ENCODE measurements at places on chromosomes 4 and X. TPM values are rescaled to one million over a fixed set of nuclear protein-coding genes. Genes with fewer than 3 reads are reported as not detected.
A peak's percentile ranks its signal among the peaks of the same experiment; 100 is the strongest.

- H3K4me3 ChIP-seq = no peak overlapping the region
- H3K36me3 ChIP-seq = no peaks in the 10 kb centered on the region
- no peak for DNase-seq
- H3K27ac ChIP-seq = no peak overlapping the region
Measured at GRCh38 chrX:30568136-30568535, 9.4 kb downstream of the TASL start.

DNA sequence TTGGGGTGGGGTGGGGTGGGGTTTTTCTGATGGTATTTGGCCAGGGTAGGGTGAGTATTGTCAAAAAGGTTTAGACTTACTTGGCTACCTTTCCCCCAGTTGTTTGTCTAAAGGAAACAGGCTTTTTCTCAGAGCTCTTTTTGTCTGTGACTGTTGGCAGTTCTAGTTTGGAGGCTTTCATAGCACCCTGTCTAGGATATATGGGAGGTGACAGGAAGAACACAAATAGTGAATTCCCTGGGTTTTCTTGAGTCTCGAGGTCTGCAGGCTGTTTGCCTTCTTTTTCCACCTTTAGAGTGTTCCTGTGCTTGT, 13.5 kb downstream of the RPS6KA3 start:
- no peak overlapping the region for H3K4me3 ChIP-seq
- H3K27me3 ChIP-seq = no peaks in the 10 kb centered on the region
- H3K27ac ChIP-seq = no peak overlapping the region
- H3K4me1 ChIP-seq = no peaks in the 10 kb centered on the region
- H3K36me3 ChIP-seq = no peaks in the 10 kb centered on the region

GRCh38 chr4:44446801-44447562, 1.6 kb downstream of the KCTD8 start:
- H3K36me3 ChIP-seq = no peaks in the 10 kb centered on the region
- no peak overlapping the region for H3K27ac ChIP-seq
- peaks cover 32% of the 10 kb centered on the region for H3K27me3 ChIP-seq
- H3K4me3 ChIP-seq = no peak overlapping the region
- H3K4me1 ChIP-seq = peaks cover 9% of the 10 kb centered on the region
- DNase-seq = peak; percentile 3

GRCh38 chr4:121791481-121791880, 9.6 kb upstream of the EXOSC9 start:
- no peaks in the 10 kb centered on the region for H3K36me3 ChIP-seq
- H3K4me3 ChIP-seq = no peak overlapping the region
- no peak for DNase-seq
- peaks cover 49% of the 10 kb centered on the region for H3K4me1 ChIP-seq
- H3K27ac ChIP-seq = peak overlapping the region; percentile 86

DNA sequence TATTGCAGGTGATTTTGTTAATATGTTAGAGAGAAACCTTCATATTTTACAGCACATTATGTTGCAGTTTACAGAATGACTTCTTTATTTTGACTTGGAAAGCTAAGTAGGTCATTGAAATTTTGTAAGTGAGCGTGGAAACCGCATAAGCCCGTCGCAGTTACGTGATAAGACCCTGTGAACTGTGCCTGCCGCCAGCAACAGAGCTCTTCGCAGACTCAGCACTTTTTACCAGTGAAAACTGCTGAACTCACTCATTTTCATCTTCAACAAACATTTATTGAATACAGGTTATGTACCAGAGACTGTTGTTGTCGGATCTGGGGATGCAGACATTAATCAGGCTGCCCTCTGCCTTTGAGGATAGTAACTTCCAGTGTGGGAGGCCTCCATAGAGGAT, 355.7 kb downstream of the HS3ST1 start:
- H3K4me1 ChIP-seq = no peaks in the 10 kb centered on the region
- H3K36me3 ChIP-seq = no peaks in the 10 kb centered on the region
- no peaks in the 10 kb centered on the region for H3K27me3 ChIP-seq
- DNase-seq = no peak

DNA sequence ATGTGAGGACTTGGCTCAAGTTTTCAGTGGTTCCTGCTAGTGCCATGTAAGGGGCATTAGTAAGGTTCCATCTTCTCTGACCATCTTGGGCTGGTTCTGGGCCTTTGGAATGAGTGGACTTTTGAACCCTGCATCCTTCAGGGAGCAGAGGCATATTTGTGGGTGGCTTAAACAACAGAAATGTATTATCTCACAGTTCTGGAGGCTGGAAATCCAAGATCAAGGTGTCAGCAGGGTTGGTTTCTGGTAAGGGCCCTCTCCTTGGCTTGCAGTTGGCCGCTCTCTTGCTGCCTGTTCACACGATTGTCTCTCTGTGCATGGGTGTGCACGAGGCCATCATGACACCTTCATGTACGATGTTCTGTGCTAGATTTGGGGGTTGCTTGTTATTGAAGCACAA, 21.3 kb downstream of the CCKAR start:
- no peaks in the 10 kb centered on the region for H3K36me3 ChIP-seq
- DNase-seq = no peak
- H3K4me3 ChIP-seq = no peak overlapping the region
- no peaks in the 10 kb centered on the region for H3K27me3 ChIP-seq
- H3K4me1 ChIP-seq = no peaks in the 10 kb centered on the region

GRCh38 chr4:27357283-27357682, 496.6 kb downstream of the STIM2 start:
- H3K27ac ChIP-seq = no peak overlapping the region
- no peaks in the 10 kb centered on the region for H3K36me3 ChIP-seq
- no peak overlapping the region for H3K4me3 ChIP-seq
- 0 out of 2 replicates have a peak, but pooled peaks cover 4% of the 10 kb centered on the region for H3K27me3 ChIP-seq

GRCh38 chr4:118076958-118077766, 42.9 kb downstream of the NDST3 start:
- H3K36me3 ChIP-seq = no peaks in the 10 kb centered on the region
- no peaks in the 10 kb centered on the region for H3K4me1 ChIP-seq
- no peak overlapping the region for H3K4me3 ChIP-seq
- peak; percentile 24 for DNase-seq

GRCh38 chrX:38820751-38821150, 19.5 kb downstream of the MID1IP1 start:
- H3K36me3 ChIP-seq = no peaks in the 10 kb centered on the region
- no peak for DNase-seq
- H3K27ac ChIP-seq = no peak overlapping the region
- H3K4me3 ChIP-seq = no peak overlapping the region

DNA sequence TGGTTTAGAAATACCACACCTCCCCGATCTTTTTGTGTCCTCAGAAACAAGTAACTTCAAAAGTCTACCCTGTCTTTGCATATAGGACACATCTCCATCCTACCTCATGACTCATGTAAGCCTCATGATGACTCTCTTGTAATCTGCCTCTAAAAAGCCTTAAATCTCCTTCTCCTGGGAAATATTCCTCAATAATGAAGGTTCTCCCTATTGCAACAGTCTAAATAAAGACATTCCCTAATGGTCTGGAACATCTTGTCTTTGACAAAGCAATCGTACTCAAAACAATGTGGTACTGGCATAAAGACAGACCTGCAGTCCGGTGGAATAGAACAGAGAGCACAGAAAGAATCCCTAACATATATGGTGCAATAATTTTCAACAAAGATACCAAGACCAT, 257.7 kb downstream of the OPHN1 start:
- H3K4me3 ChIP-seq = no peak overlapping the region
- H3K4me1 ChIP-seq = no peaks in the 10 kb centered on the region
- no peak for DNase-seq
- no peak overlapping the region for H3K27ac ChIP-seq
- H3K27me3 ChIP-seq = no peaks in the 10 kb centered on the region

DNA sequence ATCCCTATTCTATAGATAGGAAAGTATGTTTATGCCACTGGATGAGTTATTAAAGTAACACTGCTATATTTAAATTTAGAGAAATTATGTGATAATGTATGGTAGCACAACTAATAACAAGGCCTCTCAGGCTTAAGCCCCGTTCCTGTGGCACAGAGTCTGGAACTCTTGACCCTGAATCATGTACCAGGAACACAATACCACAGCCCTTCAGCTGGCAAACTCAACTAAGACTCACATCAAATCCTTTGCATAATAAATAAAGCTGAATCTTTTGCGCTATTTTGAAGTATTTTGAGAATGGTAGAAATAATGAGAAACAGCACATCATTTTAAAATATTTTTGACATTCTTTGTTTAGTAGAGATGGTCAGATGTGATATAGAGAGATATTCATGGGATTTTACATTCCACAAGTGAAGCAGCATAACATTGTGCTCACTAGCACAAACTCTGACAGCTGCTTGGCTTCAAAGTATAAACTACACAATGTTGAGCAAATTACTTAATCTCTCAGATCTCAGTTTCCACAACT, 478.4 kb upstream of the FAM241A start:
- H3K36me3 ChIP-seq = no peaks in the 10 kb centered on the region
- no peak overlapping the region for H3K4me3 ChIP-seq
- no peak for DNase-seq
- no peak overlapping the region for H3K27ac ChIP-seq

- no peak overlapping the region for H3K4me3 ChIP-seq
- no peaks in the 10 kb centered on the region for H3K36me3 ChIP-seq
- H3K4me1 ChIP-seq = no peaks in the 10 kb centered on the region
Measured at GRCh38 chrX:132676561-132677186, 187.8 kb upstream of the MBNL3 start.

GRCh38 chr4:114558446-114559020, 40.1 kb upstream of the UGT8 start:
- DNase-seq = no peak
- no peaks in the 10 kb centered on the region for H3K36me3 ChIP-seq
- H3K27me3 ChIP-seq = no peaks in the 10 kb centered on the region
- H3K4me1 ChIP-seq = no peaks in the 10 kb centered on the region

DNA sequence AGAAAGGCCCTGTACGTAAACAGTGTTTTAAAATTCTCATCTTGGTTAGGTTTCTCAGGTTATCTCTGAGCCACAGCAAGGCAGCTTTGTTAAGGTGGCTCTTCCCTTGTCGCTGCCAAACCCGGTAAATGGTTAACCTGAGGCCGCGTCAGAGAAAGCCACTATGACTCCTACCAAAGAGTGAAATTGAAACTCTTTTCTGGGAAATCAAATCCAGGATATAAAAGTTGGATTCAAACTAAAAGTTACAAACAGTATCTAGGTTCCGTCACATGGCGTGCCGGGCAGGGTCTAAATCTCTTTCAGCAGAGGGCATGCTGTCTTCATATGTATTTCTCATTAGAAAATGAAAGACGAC, 433 bp downstream of the MMAA start:
- peak overlapping the region; percentile 90 for H3K27ac ChIP-seq
- no peaks in the 10 kb centered on the region for H3K36me3 ChIP-seq
- peaks cover 9% of the 10 kb centered on the region for H3K4me1 ChIP-seq
- no peaks in the 10 kb centered on the region for H3K27me3 ChIP-seq
- peak overlapping the region; percentile 93 for H3K4me3 ChIP-seq
- peak; percentile 29 for DNase-seq

DNA sequence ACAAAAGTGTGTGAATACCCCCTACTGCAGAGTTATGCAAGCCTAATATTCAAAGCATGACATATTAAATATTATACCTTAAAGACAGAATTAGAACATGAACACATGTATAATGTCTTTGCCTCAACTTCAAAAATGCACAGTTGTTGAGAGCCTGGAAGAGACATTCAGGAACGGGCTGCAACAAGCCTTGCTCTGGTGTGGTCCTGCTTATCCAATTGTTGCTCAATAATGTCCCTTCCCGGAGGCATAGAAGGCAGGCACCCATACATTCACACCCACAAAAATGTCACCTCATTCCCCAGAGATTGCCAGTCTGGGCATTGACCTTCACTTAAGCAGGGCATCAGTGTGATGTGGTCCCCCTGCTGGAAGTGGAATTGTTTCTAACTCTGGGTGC, 238.8 kb downstream of the CBR4 start:
- no peak for DNase-seq
- H3K4me3 ChIP-seq = no peak overlapping the region
- H3K27ac ChIP-seq = no peak overlapping the region

LRP2BP gene
- polyA plus RNA-seq = 0.30 TPM

MAGEA8 gene
- polyA plus RNA-seq = 0.15 TPM

WDR44 gene
- polyA plus RNA-seq = 8.2 TPM

PPARGC1A gene
- polyA plus RNA-seq = 0.06 TPM

PLXNB3 gene
- 13.8 TPM for polyA plus RNA-seq

GAGE12J gene
- polyA plus RNA-seq = not detected

BLTP1 gene
- polyA plus RNA-seq = 19.9 TPM

BMX gene
- not detected for polyA plus RNA-seq

LINC00632 gene
- polyA plus RNA-seq = 1.2 TPM

PABPC4L gene
- not detected for polyA plus RNA-seq

TASL gene
- polyA plus RNA-seq = not detected

TCEAL8 gene
- polyA plus RNA-seq = 36.5 TPM

Measured in SK-N-SH (cell line).